ENCODE measurements at places on chromosomes 16 and 17. TPM values are rescaled to one million over a fixed set of nuclear protein-coding genes. Genes with fewer than 3 reads are reported as not detected.

DNA sequence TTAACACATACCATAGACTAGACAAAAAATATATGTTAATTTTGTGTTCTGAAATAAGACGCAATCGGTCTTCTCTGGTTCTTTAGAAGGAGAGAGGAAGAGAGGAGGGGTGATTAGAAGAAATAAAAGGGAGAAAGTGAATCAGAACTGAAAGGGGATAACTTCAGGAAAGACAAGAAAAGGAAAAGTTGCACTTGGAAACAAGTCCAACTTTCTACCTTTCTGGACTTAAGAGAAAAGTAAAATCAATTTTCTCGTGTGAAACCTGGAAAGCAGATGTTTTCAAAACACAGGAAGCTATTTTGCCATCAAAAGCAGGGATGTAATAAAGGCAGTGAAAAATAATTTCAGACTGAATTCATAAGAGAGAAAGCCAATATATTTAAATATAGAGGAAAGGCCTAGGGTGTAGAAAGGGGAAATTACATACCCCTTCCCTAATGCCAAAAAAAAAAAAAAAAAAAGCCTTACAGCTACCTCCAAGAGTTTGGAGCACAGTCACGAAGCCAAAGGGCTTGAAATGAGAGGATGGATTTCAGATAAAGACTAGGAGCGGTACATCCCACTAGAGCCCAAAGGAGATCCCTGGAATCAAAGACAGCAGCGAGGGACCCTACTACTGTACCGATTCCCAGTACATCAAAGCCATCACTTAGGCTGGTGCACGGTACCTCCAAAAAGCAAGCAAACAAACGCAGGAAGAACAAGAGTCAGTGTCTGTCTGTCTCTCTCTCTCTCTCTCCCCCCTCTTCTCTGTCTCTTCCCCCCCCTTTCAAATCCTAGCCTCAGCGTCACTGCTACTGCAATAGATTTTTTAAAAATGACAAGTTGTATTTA, 12.1 kb upstream of the ZFHX3 start:
- no peak for DNase-seq

The AHSP gene
- total RNA-seq, result not detected

DNA sequence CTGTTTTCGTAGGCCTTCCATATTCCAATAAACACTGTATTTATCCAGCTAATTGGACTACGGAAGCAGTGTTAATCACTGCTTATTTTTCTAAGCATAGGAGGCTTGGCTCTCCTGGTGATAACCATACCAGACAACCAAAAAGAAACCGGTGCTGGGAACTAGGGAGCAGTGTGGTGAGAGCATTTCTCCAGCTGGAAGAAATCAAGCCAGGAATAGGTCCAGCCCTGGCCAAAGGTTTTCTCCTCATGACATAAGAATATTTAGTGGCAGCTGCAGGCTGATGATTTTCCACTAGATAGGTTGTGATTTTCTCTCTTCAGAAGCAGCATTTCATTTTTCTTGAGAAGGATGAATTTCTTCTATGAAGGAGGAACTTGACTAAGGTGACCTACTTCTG, 141.5 kb downstream of the TRIM37 start:
- no peak for DNase-seq

- DNase-seq, result no peak
These were observed 25.1 kb downstream of the UNC13D start for GRCh38 chr17:75819116-75819515.

The KRTAP2-3 gene
- 4.3 TPM for total RNA-seq

DNA sequence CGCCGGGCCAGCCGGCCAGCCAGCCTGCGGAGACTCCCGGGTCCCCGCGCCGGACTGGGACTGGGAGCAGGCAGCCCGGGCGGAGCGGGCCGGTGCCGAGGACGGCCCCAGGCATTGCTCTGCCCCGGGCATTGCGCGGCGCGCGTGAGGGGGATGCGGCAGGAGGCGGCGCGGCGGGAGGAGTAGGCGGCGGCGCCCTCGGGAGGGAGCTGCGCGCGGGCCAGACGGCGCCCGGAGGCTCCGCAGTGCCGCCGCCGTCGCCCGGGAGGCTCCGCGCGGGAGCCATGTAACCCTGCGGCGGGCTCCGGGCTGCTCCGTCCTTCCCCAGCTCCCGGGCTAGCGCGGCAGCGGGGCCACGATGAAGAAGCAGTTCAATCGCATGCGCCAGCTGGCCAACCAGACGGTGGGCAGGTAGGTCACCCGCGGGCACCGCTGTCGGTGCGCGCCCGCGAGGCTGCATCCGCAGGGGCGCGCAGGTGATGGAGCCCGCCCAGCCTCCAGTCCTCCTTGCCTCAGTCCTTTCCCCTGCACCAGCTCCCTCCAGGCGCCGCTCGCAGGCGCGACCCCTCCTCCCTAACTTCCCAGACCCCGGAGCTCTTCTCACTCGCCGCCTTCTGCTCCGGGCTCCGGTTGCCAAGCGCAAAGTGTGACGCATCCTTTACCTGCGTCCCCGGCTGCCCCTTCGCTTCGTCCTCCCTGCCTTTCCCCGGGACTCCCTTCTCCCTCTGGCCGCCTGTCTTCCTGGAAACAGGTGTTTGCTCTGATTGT, at the start of gene ARHGAP44:
Gene ARHGAP44, plus strand, starts transcription at position 18 of the 768 bp plus-strand sequence. Its CDS starts 341 bp downstream, at position 359.
- no peak for DNase-seq

GRCh38 chr16:1610899-1611632, 806 bp downstream of the IFT140 start:
- DNase-seq, result no peak

GRCh38 chr17:49210158-49211029, at the start of the genes ABI3 and GNGT2:
Gene ABI3 (plus strand): TSS chr17:49210707. CDS start chr17:49210725, 18 bp downstream.
Gene GNGT2 (minus strand): TSS chr17:49210574. CDS start chr17:49207422, 3,152 bp downstream.
- DNase-seq, result no peak

- DNase-seq, result no peak
These were observed 128.2 kb upstream of the COX10 start for GRCh38 chr17:13940858-13941665.

- no peak for DNase-seq
These were observed 300.1 kb downstream of the UTP18 start for GRCh38 chr17:51560398-51560797.

- DNase-seq, result no peak
These were observed 8.1 kb downstream of the GLIS2 start for GRCh38 chr16:4323845-4324488.

DNA sequence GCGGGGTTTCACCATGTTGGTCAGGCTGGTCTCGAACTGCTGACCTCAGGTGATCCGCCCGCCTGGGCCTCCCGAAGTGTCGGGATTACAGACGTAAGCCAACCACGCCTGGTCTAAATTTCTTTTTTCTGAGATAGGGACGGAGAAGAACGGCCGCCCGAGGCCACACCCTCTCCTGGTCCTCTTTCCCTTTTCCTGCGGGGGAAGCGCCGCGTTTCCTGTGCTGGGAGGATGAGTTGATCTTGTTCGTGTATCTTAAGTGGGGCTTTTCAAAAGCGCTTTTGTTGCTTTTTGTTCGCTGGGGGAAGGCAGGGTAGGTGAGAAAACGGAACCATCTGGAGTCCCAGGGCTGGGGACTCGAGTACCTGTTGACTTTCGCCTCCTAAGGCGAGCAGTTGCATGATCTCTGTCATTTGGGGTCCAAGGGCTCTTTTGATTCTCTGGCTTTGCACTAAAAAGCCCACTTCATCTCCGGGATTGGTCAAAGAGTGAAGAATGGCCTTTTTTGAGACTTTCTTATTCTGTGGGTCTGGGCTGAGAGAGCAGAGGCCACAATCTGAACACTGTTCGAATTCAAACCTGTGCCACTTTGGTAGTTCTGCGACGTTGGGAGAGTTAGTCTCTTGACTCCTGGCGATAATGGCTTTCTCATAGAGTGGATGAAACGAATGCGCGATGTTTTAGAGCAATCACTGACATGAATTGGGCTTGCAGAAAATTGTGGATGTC, 1.3 kb downstream of the FUS start:
- DNase-seq, result no peak

- DNase-seq, result no peak
These were observed 8.0 kb downstream of the SERPINF2 start for GRCh38 chr17:1750628-1751027.

DNA sequence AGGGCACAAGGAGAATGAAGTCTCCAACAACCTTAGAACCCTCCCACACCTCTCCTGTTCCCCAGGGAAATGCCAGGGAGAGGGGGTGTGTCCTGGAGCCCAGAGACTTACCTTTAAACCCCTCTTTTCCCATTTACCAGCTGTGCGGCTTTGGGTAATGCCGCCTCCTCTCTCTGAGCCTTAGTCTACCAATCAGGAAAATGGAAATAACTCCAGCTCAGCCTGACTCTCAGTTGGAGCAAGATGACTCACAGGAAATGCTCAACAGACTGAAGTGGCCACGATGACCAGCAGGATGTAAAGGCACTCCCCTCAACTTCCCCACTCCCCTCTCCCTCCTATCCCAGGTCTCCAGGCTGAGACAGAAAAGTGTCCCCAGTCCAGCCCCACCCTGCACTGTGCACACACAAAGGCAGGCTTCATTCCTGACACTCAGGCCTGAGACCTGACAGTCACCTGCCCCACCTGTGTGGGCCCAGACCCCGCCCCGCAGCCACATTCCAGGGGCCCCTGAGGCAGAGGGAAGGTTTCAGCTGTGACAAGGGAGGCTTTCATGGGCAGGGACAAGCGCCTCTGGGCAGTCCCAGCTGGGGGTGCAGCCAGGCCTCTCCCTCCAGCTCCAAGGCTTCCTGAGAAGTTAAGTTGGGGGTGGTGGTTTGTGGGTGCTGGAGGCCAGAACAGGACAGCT, 3.0 kb upstream of the KRT15 start:
- DNase-seq, result peak; percentile 82

The SLC4A1 gene
- total RNA-seq, result not detected

The ADAD2 gene
- not detected for total RNA-seq

The MT1G gene
- total RNA-seq, result 14.8 TPM

DNA sequence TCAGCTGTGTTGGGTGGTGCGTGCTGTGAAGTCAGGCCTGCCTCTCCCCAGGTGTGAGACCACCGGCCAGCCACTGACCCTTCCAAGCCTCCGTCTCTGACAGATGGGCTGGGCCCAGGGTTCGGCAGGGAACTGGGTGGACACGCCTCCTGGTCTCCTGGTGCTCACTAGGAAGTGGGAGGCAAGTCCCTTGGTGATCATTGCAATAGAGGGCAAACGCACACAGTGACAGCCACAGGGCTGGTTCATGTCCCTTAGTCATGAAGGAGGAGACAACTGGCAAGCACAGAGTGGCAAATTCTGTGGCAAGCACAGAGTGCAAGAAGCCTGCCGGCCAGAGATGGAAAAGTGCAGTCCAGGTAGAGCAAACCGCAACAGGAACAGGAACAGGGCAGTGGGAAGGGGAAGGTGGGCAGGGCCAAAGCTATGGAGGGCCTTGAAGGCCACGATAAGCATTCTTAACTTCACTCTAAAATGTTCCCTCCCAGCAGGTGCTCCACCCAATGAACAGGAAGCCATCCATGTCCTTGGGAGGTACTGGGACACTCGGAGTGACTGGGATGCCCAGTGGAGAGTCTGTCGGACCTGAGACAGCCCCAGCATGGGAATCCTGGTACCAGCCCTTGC, 21.9 kb downstream of the USP7 start:
- DNase-seq, result no peak

DNA sequence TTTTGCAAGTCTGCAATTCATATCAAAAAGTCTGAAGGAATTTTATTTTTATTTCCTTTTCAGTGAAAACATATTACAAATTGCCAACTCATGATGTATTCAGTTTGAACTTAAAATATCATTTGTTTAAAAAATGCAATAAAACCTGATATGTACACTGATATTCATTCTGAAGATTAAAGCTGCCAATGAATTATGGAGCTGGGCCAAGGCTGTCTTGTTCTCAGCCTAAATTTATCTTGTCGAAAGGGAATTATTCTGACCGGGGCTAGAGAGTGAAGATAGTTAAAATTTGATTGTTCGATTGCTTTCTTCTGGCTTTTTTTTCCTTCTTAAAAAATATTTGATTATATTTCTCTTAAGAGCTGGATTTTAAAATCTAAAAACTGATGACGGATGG, 54.0 kb upstream of the RBFOX1 start:
- no peak for DNase-seq

GRCh38 chr17:41678907-41679739, 9.6 kb upstream of the EIF1 start:
- peak; percentile 80 for DNase-seq

The EPX gene
- total RNA-seq, result not detected

The KRTAP9-6 gene
- not detected for total RNA-seq

- DNase-seq, result no peak
These were observed at the start of gene RNF213 for GRCh38 chr17:80260791-80261158. Gene RNF213 (plus strand): TSS chr17:80260852. CDS start chr17:80263682, 2,830 bp downstream.

GRCh38 chr17:27356091-27356705, 62.3 kb downstream of the WSB1 start:
- DNase-seq, result no peak

GRCh38 chr17:5541610-5542202, 42.6 kb downstream of the NLRP1 start:
- DNase-seq, result no peak

DNA sequence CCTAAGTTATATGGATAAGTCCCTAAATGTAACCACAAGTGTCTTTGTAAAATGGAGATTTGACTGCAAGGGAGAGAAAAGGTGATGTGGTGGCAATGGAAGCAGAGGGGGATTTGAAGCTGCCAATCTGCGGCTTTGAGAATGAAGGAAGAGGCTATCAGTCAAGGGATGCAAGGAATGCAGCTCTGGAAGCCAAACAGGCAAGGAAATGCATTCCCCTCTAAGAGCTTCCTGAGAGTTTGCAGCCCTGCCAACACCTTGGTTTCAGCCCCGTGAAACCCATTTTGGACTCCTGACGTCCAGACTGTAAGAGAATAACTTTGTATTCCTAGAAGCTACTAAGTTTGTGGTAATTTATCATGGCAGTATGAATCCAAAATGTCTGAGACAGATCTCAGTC, 167.3 kb upstream of the MPHOSPH6 start:
- no peak for DNase-seq

DNA sequence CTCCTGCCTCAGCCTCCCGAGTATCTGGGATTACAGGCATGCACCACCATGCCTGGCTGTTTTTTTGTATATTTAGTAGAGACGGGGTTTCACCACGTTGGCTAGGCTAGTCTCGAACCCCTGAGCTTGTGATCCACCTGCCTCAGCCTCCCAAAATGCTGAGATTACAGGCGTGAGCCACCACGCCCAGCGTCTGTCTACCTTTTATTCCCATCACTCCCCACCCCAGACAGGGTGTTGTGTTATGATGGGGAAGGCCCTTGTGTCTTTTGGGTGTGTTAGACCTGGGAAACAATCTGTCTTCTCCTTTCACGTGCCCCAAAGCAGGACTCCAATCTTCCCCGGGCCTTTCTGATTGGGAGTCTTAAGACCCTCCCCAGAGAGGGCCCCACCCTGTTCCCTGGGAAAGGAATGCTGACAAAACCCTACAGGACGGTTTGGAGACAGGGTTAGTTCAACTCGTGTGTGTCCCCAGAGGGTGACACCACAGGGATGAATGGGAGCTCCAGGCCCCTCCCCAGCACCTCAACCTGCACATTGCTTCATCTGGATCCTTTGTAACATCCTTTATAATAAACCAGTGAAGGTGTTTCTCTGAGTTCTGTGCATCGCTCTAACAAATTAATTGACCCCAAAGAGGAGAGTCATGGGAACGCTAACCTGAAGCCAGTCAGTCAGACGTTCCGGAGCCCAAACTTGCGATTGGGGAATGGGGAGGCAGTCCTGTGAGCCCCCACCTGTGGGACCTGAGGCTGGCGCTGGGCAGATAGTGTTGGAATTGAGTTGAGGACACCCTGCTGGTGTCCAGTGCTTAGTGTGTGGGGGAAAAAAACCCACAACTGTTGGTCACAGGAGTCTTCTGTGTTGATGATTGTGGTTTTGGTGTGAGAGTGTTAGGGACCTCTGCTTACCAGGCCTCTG, 3.2 kb upstream of the ELOB start:
- no peak for DNase-seq

All from kidney epithelial cell (primary cell).